Suppressor macrophage (primary cell): ENCODE measurements at places on chromosomes 6 and 20.

- DNase-seq: no peak
These were observed 21.1 kb downstream of the SPTLC3 start for GRCh38 chr20:13029687-13030375.

DNA sequence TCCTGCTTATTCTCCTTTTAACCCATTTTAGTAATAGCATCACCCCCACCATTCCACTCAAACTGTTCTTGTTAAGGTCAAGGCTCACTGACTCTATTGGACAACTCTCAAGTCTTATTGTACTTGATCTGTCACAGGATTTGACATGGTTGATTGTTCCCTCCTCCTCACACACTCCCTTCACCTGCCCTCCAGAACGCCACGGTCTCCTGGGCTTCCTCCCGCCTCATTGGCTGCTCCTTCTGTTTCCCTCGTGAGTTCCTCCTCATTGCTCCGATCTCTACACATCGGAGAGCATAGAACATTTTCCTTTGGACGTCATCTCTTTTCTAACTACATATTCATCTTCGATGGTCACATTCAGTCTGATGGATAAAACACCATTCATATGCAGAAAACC is 55.1 kb downstream of the STMND1 start:
- no peak for DNase-seq

GRCh38 chr20:54132612-54133433 is 41.0 kb downstream of the CYP24A1 start:
- peak; percentile 73 for DNase-seq

DNA sequence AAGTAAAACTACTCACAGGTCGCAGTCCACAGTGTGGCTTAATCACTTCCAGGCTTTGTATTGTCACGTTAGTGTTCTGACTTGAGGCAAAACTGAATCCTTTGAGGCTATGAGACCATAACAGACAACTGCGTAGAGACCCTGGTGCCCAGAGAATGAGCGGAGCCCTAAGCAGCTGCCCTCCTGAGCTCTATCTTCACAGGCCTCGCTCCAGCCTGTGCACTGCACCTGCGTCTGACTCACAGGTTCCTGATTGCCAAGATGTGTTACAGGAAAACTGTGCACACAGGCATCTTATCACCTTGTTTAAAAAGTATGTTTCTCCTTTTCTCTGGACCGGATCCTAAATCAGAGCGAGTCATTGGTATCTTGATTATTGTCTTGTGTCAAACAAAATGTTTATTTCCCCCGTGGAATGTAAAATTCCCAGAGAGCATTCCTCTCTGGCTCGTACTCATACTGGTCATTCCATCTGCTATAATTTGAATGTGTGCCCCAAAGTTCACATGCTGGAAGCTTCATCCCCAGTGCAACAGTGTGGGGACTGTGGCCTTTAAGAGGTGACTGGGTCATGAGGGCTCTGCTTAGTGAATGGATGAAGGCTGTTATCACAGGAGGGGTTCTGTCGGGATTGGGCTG is 25.7 kb downstream of the PRR18 start:
- no peak for DNase-seq

DNA sequence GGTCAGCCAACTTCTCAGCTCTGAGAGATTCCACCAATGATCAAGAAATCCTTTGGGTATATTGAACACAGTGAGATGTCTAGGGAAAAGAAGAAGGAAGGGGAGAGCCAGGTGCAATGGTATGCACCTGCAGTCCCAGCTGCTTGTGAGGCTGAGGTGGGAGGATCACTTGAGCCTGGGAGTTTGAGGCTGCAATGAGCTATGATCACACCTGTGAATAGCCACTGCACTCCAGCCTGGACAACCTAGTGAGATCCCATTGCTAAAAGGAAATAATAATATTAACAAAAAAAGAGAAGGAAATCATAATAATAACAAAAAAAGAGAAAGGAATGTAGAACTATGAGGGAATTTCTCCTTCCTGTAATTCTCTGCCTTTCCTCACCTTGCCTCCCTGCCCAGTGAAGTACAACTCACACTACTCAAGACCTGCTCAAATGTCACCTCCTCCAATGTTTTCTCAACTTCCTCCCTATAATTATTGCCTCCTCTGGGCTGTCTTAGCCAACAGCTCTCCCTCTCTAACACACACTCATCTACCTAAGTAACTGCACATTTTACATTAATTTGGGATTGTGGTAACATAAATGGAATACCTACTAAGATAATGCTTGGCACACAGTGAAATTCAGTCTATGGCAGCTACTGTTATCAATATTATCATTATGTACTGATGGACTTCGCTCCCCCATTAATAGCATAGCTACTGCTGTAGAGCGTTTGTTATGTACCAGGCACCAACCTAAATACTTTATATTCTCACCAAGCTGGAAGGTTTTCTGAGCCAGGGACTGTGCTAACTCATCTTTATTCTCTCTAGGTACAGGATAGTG is 103.6 kb downstream of the KIF13A start:
- no peak for DNase-seq
